ENCODE measurements at places on chromosomes 1 and 21.
A peak's percentile ranks its signal among the peaks of the same experiment; 100 is the strongest.

GRCh38 chr1:81053826-81054225 is 746.9 kb upstream of the ADGRL2 start:
- no peak for DNase-seq

- peak; percentile 8 for DNase-seq
Measured at GRCh38 chr1:225962440-225962975, 21.5 kb upstream of the LEFTY2 start.

GRCh38 chr1:161185282-161185682 is 8.0 kb upstream of the B4GALT3 start:
- DNase-seq = peak; percentile 52

DNA sequence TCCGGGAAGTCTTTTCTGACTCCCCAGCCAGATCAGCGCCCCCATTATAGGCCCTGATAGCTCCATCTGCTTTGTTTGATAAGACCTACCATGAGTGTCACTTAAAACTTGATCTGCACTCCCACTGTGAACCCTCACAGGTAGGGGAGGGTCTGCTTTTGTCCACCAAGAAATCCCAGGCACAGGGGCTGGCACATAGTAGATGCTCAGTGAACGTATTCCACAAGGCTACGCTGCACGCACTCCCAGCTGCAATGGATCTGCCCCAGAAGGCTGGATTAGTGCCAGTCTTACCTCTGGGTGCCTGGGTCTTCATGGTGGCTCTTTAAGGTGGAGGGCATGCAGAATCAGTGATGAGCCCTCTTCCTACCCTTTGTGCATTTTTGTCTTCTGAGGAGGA is 447.1 kb downstream of the PTPRU start:
- no peak for DNase-seq

GRCh38 chr21:20301395-20301794 is 696.8 kb upstream of the NCAM2 start:
- no peak for DNase-seq

DNA sequence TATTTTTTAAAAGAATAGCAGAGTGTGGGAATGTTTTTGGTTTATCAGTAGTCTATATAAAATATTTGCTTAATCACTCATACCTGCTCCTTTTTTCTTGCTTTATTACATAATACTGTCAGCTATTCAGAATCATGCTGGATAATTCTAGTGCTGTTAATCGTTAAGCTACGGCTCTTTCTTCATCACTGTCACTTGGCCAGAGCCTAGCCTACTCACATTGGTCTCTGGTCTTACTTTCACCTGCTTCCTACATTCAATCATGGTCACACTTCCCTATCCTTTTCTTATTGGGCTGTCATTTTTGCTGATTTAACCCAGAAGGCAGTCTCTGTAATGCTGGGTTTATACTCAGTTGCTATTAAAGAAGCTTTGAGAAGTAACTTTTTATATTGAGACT is 2.5 kb downstream of the KLHL20 start:
- no peak for DNase-seq

GRCh38 chr1:2639203-2639602 is 6.4 kb upstream of the MMEL1 start:
- DNase-seq = no peak

- no peak for DNase-seq
Measured at GRCh38 chr1:5850503-5850902, 141.7 kb downstream of the NPHP4 start.

- DNase-seq = no peak
Measured at GRCh38 chr1:209755256-209755655, 597 bp upstream of the TRAF3IP3 start.

Data from activated CD8-positive, alpha-beta memory T cell treated with anti-CD3 and anti-CD28 coated beads for 1 hour (primary cell).